ENCODE measurements at places on chromosomes 13 and 19.

DNA sequence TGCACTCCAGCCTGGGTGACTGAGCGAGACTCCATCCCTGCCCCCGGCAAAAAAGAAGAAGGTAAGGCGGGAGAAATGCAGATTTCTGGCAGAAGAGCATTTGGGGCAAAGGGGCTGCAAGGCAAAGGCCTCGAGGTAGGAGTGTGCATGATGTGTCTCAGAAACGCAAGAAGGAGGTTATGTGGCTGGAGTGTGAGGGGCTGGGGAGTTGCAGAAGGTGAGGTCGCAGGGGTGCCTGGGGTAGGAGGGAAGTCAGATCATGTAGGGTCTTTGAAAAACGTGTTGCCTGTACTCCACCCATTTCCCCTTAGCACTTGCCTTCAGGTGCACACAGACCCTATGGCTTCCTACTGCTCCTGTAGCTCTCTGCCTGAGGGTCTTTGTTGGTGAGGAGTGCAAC is 29.9 kb downstream of the KCTD15 start:
- DNase-seq: no peak

DNA sequence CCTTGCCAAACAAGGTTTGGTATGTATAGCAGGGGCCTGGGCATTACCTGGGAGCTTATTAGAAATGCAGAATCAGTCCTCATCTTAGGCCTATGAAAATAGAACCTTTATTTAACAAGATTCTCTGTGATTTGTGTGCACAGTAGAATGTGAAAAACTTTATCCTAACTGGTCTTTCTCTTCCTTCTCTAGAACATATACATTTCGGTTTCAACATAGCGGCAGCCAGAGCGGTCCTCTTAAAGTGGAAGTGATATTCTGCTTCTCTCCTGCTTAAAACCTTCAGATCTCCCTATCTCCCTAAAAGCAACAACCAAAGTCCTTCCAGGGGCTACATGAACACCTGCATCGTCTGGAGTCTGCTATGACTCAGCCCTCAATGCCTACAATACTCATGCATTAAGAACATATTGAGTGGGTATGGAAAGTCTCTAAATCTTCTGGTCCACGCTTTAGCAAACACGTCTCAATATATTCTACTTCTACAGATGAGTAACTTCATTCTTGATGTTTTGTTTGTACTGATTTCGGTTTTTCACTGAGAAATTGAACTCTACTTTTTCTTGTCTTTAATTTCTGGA is 84.5 kb downstream of the SPRY2 start:
- DNase-seq: peak; percentile 28

- no peak for DNase-seq
These were observed 748.2 kb upstream of the SLITRK5 start for GRCh38 chr13:86922936-86923335.

DNA sequence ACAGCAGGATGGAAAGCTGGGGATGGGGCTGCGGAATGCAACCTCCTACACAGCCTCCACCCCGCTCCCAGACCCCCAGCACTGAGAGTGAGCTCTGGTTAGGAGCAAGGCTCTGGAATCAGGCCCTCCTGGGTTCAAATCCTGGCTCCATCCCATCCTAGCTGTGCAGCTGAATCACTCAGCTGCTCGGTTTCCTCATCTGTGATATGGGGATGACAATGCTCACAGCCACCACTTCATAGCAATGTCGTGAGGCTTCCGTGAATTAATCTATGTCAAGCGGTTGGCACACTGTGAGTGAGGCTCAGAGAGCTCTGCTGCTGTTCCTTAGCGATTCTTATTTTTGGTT is 538 bp downstream of the ACP7 start:
- no peak for DNase-seq

- peak; percentile 37 for DNase-seq
These were observed 10.5 kb upstream of the PLIN3 start for GRCh38 chr19:4877753-4878490.

GRCh38 chr19:54256250-54257115 is 590 bp downstream of the LILRB5 start:
- no peak for DNase-seq

DNA sequence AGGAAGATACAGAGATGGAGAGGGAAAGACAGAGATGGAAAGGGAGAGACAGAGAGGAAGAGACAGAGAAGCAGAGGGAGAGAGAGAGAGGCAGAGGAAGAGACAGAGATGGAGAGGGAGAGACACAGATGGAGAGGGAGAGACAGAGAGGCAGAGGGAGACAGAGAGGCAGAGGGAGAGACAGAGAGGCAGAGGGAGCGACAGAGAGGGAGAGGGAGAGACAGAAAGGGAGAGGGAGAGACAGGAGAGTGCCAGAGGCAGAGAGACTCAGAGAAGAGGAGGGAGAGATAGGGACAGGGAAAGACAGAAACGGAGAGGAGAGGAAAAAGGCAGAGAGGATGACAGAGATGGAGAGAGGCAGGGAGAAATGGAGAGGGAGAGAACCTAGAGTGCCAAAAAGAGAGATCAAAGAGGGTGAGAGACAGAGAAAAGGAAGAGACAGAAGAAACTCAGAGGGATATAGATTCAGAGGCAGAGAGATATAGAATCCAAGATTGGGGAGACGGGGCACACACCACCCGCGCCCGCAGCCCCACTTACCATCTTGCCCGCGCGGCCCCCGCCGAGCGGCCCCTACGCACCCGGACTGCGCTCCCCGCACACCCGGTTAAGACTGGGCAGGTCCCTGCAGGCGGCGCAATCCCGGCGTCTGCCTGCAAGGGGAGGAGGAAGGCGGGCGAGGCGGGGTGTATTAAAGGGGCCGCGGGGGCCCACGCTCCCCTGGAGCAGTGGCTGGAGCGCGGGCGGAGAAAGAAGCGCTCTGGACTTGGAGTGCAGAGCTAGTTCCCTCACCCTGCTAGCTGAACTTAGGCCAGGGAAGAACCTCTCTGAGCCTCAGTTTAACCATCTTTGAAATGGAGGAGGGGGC is 10.7 kb downstream of the TM6SF2 start:
- no peak for DNase-seq

DNA sequence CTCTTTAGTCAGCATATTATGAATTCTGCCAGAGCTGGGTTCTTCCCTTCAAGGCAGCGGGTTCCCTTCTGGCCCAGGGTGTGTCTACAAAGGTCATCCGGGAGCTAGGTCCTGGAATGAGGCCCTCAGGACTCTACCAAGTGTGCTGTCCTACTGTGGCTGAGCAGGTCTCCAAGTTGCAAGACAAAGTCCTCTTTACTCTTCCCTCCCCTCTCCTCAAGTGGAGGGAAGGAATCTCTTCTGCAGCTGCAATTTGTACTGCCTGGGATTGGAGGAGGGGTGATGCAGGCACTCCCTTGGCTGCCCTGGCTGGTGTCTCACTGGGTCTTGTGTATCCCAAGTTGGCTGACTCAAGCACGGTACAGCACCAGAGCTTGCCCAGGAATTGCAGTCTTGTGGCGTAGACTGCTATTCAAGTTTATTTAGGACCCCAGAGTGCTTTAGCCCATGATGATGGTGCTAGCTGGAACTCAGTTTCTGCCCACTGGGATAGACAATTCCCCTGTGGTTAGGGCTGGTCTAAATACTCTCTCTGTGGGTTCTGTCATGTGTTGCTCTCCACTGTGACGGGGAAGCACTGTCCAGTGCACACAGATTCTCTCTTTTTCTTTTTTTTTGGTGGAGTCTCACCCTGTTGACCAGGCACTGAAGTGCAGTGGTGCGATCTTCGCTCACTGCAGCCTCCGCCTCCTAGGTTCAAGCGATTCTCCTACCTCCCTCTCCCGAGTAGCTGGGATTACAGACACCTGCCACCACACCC is 28.5 kb downstream of the RFC3 start:
- DNase-seq: no peak

- no peak for DNase-seq
These were observed 51.1 kb downstream of the GPR12 start for GRCh38 chr13:26709461-26709860.

DNA sequence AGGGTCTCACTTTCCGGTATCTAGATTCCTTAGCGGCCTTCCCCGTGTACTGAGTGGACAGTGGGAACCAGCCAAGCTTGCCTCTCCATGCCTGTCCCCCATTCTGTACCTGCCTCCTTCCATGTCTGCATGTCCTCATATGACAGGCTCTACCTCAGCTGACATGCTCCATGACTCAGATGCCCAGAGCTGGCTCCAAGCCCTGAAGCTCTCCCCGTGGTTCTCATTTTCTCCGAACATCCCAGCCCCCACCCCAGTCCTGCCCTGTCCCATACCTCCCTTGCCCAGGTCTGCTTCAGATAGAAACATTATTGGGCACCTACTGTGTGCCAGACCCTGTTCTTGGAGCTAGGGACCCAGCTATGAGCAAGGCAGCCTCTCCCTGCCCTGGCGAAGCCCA is 17.1 kb upstream of the SHFL start:
- DNase-seq: no peak

- DNase-seq: peak; percentile 78
These were observed at the start of gene SCN1B for GRCh38 chr19:35030257-35031071. TSS of gene SCN1B (plus strand) at chr19:35030470. CDS start at chr19:35030821, 351 bp downstream.

DNA sequence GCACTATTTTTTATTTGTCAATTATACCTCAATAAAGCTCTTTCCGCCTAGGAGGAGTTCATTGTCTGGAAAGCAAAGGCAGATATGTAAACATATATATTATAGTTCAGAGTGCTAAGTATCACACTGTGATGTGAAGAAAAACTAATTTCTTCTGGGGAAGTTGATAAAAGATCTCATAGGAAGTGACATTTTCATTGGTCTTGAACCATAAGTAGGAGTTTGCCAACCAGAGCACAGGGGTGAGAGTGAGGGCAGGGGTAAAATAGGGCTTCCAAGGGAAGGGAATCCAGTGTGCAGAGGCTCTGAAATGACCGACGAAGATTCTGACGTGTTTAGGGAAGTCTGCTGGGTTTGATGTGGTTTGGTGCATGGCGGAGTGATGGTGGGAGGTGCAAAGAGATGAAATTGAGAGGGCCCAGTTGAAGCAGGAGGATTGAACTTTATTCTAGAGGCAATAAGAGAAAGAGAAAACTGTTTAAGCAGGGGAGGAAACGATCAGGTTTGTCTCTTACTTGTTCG is 780 bp upstream of the GTF2F2 start:
- DNase-seq: peak; percentile 46

DNA sequence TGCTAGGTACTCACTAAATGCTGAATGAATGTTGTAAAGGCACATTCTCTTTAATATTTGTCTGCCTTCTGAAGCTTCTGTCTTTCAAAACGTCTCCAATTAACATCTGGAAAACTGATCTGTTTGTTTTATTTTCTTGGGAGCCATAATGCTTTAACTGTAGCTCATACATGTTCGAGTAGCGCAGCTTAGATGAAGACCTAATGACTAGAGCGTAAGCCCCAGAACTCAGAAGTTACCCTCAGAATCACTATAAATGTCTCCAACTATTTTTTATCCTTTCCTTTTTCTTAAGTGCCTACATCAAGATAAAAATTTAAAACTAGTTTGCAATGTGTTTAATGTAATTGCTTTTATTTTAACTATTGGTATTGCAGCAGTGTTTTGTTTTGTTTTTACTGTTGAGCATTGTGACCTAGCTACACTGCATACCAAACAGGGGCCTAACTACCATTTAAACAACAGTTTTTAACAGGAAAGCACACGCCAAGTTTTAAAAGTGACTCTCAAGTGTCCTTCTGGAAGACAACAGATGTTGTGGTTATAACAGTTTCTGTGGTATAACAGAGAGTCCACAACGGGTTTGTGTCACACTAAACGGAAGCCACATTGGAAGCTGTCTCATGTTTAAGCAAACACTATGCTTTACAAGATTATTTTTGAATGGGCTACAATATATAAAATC is 42.0 kb downstream of the MRPL57 start:
- peak; percentile 49 for DNase-seq
